GDM1 (cell line): ENCODE measurements at places on chromosomes 6 and 20.

DNA sequence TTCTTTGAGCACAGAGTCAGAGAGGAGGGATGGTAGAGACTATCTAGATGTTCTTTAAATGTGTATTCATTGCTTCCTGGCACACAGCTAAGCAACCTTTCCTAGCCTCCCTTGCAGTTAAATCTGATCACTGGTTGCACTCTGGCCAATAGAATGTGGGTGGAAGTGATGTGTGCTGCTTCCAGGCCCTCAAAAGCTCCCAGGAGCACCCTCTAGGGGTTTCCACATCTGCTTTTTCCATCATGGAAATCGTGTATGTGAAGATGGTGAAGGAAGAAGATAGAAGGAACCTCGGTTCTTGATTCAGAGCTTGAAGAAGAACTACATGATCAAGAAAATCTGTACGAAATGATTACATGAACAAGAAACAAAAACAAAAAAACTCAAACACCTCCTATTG lies 149.8 kb upstream of the JAG1 start:
- no peak for DNase-seq

GRCh38 chr6:57262901-57263694 lies 41.0 kb upstream of the RAB23 start:
- no peak for DNase-seq

DNA sequence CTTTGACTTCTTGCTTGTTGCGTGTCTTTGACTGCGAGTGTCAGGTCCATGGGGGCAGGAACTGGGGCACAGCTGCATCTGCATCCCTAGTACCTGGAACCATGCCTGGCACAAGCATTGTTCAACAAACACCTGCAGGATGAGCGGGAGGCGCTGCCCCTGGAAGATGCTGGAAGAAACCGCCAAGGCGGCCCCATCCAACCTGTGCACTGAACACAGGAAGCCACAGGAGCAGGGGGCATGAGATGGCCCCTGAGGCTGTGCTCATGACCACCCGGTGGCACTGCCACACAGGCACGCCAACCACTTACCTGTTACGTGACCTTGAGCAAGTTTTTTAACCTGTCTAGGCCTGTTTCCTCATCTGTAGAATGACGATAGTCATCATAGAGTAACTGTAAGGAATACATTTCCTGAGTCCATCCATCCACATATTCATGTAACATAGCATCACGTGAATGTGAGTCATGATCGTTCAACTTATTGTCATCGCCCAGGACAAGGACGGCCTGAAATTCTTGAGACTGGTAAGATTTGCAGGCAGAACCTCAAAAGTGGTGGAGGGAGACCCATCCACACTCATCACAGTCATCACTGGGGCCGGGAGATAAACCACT lies 374.2 kb downstream of the PREX1 start:
- DNase-seq: no peak

GRCh38 chr6:159168536-159169192 lies 536 bp upstream of the FNDC1 start:
- DNase-seq: no peak

- DNase-seq: no peak
Observed at GRCh38 chr6:139514819-139515218, 140.4 kb upstream of the CITED2 start.
